Tibial nerve (tissue), 4 donors: ENCODE measurements at places on chromosomes 12 and 14. TPM values are rescaled to one million over a fixed set of nuclear protein-coding genes. Genes with fewer than 3 reads are reported as not detected.

- H3K36me3 ChIP-seq: no peaks in the 10 kb centered on the region
- no peak overlapping the region for H3K4me3 ChIP-seq
Measured at GRCh38 chr12:122547330-122547729, 20.3 kb downstream of the KNTC1 start.

Gene CIT
- 57.0 TPM for total RNA-seq

GRCh38 chr12:102376181-102376747 is 104.1 kb downstream of the IGF1 start:
- H3K4me1 ChIP-seq: no peaks in the 10 kb centered on the region
- no peak overlapping the region for H3K27ac ChIP-seq
- H3K4me3 ChIP-seq: no peak overlapping the region
- no peak for DNase-seq

Gene KRT2
- total RNA-seq: not detected

Gene LRP1-AS
- total RNA-seq: not detected

Gene RNF212B
- not detected for total RNA-seq

DNA sequence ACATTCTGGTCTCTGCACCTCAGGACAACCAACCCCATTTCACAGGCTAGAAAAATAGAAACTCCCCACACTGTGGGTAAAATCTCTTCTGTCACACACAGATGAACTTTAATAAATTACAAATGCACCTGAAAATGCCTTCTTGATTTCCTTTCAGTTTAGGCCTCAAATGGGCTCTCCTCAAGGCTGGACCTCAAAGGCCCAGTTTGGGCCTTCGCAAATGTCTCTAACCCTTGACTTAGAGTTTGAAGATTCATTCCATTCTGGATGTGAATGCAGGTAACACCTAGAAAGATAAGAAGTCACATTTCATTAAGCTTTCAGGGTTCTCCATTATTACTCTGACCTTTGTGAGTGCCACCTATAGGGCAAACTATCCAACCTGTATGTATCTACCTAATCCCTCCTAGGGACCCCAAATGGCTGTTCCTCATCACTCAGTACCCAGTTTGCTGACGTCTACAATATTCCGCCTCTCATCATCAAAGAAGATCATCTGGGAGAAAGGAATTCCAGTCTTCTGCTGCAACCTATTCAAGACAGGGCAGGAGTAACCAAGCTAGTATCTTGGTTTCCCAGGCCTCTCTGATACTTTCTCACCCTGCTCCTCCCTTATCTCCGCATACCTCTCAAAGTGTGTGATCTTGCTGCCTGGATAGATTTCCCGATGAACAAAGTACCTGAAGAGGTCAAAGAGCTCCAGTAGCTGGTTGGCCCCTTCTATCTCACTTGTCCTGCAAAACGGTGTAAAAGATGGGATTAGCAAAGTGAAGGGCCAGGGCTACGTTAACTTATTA is 776 bp upstream of the CHMP4A start:
- H3K36me3 ChIP-seq: peaks cover 41% of the 10 kb centered on the region
- peak overlapping the region; percentile 84 for H3K4me3 ChIP-seq
- H3K27ac ChIP-seq: peak overlapping the region; percentile 98
- no peak for DNase-seq
- no peaks in the 10 kb centered on the region for H3K4me1 ChIP-seq

Gene CYP27B1
- total RNA-seq: not detected

Gene ZC3H10
- total RNA-seq: 2.9 TPM

- peaks cover 6% of the 10 kb centered on the region for H3K4me1 ChIP-seq
- no peaks in the 10 kb centered on the region for H3K27me3 ChIP-seq
- no peak overlapping the region for H3K4me3 ChIP-seq
- no peak for DNase-seq
- H3K36me3 ChIP-seq: no peaks in the 10 kb centered on the region
- H3K27ac ChIP-seq: no peak overlapping the region
Measured at GRCh38 chr12:15154103-15154502, 67.1 kb downstream of the RERG start.

GRCh38 chr12:132638541-132639408 is 20.2 kb downstream of the P2RX2 start:
- H3K27ac ChIP-seq: peak overlapping the region; percentile 43
- H3K4me1 ChIP-seq: no peaks in the 10 kb centered on the region
- H3K4me3 ChIP-seq: no peak overlapping the region
- DNase-seq: peak; percentile 33
- no peaks in the 10 kb centered on the region for H3K27me3 ChIP-seq
- H3K36me3 ChIP-seq: peaks cover 12% of the 10 kb centered on the region

DNA sequence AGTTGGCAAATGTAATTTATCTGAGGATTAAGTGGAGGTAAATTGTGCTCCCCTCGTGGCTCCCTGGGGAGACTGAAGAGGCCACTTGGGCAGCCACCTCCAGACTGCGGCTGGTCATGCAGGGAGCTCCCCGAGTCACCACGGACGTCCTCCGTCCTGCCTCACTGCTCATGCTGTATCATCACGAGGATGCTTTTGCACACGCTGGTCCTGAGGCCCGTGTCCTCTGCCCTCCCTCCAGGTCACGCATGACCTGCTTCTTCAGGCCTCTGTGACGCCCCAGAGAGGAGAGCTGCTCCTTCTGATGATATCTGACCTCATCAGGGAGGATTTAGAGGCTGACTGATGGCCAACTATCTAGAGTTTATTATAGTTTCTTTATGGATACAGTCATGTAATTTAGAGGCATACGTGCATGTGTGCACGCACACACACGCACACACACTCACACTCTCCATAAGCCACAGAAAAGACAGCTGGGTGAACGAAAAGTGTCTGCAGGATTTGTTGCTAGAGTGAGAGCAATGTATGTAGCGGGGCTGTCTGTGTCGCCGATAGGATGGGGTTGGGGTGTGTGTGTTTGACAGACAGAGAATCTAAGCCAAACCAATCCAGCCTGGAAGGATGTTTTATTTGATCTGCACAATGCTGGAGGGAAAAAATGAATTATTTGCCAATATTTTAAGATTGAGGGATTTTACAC is 160.0 kb downstream of the ADGRD1 start:
- H3K27ac ChIP-seq: peak overlapping the region; percentile 75
- H3K36me3 ChIP-seq: no peaks in the 10 kb centered on the region
- DNase-seq: no peak
- H3K4me1 ChIP-seq: peaks cover 60% of the 10 kb centered on the region
- no peak overlapping the region for H3K4me3 ChIP-seq
- no peaks in the 10 kb centered on the region for H3K27me3 ChIP-seq
